ENCODE measurements at places on chromosomes 4 and X.

DNA sequence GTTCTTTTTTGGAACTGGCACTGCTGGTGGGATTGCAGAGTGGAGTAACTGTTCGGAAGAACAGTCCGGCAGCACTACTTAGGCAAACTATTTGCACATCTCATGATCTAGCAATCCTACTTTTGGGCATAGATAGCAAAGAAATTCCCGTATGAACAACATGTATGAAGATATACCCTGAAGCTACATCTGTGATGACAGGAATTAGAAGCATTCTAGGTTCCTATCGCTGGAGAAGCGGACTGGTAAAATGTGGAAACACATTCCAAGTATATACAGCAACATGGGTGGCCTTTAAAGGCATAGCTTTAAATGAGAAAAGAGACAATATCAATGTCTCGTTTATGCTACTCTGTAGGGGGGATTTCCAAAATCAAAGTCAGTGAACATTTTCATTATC, 3.1 kb downstream of the DCAF16 start:
- no peak for DNase-seq

- no peak for DNase-seq
Measured at GRCh38 chr4:142467088-142467487, 379.0 kb downstream of the INPP4B start.

DNA sequence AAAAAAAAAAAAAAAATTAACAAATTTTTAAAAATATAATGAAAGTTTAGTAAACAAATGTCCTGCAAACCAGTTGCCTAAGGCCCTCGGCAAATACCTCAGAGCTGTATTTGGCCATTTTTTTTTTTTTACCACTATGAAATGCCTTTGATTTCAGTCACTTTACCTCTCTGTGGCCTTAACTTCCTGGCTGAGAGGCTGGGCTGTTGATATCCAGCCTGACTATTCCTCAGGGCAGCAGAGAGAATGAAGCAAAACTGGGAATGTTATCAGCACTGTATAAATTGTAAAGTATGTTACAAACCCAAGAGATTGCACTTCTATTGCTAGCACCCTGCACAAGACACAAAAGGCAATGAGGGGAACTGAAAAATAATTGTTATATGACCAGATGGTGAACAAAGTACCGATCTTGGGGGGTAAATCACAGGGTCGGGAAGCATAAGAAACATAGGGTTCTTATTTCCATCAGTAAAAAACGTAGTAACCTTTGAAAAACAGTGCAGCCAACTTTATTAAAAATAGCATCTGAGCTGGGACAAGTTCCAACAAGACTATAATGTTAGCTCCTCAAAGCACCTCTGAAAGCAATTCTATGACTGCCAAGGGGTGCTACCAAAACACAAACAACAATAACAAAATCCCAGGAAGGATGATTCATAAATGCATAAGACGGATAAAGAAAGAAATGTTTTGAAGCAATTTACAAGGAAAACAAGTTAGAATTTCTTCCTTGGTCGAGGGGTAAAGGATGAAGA, 18.1 kb downstream of the USP46 start:
- no peak for DNase-seq

- DNase-seq, result peak; percentile 40
Measured at GRCh38 chrX:53089224-53089842, 4.6 kb upstream of the KANTR start.

- no peak for DNase-seq
Measured at GRCh38 chr4:177605252-177605651, 163.0 kb upstream of the AGA start.

DNA sequence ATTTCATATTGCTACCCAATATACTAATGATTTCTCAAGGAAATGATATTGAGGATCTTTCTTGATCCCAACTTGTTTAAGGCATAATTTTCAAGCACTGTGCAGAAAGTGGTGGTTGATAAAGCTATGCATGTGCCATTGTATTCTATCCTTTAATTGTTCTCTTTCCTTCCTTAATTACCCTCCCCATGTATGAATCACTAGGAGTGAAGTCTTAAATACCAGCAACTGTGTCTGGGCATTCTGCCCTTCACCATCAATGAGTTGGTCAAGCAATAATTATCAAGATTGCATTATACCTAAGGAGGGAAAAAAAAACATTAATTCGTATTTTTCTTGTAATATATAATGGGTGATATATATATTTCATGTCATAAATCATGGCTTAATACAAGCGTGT, 111.8 kb upstream of the FRMPD4 start:
- no peak for DNase-seq

DNA sequence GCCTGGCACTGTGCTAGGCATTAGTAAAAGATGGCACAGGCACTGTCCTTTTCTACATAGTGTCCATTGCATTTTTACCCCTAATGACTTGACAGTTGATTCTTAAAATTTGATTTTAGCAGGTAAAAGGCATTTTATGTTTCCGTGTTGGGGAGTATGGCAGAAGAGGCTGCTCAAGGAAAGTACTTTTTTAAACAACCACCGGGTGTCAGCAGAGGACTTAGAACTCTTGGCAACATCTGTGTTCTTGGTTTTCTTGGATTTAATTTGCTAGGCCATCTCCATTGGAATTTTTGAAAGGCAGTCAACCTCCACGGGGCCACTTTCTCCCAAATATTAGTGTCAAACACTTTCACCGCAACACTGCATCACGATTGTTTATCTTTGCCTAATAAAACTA, 102.9 kb downstream of the TSPAN7 start:
- no peak for DNase-seq

DNA sequence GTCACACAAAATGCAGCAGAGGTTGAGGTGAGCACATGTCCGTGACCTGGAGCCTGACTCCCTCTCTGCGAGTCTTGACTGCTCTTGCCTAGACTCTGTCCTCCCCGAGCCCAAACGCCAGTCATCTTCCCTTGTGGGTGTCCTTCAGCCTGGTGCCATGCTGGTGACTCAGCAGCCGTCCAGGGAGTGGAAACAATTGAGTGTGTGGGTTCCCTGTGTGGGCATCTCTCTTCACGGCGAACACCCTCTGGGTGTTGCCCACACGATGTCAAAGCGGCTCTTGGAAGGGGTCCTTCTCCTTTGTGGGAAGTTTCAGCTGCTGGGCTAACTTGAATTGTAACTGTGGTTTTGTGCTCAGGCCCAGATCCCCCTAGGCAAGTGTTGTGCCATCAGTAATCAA, 17.5 kb upstream of the MSANTD1 start:
- DNase-seq, result no peak

DNA sequence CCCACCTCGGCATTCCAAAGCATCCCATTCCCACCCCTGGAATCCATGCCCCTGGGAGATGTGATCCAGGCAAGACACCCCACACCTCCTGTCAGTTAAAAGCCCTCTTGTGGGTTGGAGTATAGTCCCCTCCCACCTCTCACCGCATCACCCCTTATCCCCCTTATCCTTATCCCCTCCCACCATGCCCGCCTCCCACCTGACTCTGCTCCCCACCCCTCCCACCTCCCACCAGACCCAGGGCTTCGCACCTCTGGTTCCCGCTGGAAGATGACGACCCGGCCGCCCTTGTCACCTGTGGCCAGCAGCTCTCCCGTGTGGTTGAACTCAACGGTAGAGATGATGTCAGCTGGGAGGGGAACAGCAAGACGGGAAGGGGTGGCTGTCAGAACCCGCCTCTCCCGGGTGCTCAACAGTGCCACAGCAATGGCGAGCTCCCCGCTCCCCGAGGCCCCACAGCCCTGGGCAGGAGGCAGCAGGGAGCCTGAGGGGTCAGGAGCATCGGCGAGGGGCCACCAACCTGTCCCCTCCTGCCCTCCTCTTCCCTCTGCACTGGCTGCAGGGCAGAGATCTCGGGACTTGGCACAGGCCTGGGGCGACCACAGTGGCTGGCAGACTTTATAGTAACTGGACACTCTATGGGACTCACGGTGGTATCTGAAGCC, 91.5 kb downstream of the PPP2R2C start:
- no peak for DNase-seq

- DNase-seq, result no peak
Measured at GRCh38 chr4:79197275-79198009, 128.4 kb downstream of the NAA11 start.

GRCh38 chrX:107576841-107577240, 51.5 kb upstream of the PRPS1 start:
- DNase-seq, result no peak

DNA sequence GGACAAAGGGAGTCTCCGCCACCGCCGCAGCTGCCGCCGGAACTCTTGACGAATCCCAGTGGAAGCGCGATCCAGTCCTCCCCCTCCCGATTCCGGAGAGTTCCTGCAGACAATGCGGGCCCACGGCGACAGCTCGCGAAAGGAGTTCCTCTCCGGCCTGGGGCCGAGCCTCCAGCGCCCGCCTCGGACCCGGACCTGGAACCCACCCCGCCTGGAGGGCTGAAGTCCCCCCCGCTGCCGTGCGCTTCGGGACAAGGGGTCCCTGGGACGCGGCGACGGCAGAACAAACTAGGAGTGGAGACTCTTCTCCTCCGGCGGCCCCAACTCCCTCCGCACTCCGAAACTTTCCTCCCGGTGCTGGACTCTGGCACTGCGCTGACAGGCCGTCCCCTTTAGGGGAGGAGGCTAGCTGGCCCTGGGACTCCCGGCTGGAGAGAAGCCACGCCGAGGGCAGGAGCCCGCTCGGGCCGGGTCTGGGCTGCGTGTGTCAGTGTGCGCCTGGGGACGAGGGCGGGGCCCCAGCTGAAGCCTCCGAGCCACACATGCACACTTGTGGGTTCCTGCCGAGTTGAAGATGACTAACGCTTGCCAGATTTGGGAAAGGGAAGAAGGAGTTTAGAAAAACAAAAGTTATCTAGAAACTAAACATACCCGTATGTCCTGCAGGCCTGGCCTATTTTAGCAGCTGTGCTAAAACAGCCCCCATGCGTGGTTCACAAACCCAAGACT, at the start of gene ANTXR2:
Gene ANTXR2 (minus strand): TSS at position 486 of the 729 bp plus-strand sequence. CDS start 669 bp downstream, outside the sequence.
- DNase-seq, result peak; percentile 94

DNA sequence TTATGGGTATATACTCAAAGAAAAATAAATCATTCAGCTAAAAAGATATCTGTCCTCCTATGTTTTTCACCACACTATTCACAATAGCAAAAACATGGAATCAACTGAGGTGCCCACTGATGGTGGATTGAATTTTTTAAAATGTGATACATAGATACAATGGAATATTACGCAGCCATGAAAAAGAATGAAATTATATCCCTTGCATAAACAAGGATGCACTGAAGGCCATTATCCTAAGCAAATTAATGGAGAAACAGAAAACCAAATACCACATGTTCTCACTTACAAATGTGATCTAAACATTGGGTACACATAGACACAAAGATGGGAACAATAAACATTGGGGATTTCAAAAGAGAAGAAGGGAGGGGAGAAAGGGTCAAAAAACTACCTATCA, 964.2 kb upstream of the IGFBP7 start:
- DNase-seq, result no peak

GRCh38 chr4:11732155-11732554, 303.5 kb upstream of the HS3ST1 start:
- no peak for DNase-seq

DNA sequence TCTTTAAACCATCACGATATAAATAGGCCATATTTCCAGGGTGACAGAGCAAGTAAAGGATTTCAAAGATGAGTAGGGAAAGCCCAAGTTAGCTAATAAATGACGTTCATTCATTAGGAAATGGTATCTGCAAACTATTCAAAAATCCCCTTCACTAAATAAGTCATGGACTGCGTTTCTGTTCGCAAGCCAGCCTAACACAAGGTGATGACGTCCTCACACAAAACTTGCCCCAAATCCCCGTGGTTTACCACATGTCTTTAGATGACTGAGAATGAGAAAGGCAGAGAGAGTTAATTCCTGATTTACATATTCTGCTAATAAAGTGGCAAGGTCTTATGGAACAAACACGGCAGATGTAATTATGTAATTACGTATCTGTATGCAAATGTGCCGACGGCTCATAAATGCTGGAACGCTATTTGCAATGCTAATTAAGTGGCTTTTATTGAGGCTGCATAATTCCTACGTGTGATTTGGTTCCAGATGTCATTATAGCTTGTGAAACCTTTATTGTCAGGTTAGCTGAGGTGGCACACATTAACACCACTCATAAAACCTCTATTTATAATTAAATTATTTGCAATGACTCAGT, 437.7 kb upstream of the FRG1 start:
- DNase-seq, result no peak

DNA sequence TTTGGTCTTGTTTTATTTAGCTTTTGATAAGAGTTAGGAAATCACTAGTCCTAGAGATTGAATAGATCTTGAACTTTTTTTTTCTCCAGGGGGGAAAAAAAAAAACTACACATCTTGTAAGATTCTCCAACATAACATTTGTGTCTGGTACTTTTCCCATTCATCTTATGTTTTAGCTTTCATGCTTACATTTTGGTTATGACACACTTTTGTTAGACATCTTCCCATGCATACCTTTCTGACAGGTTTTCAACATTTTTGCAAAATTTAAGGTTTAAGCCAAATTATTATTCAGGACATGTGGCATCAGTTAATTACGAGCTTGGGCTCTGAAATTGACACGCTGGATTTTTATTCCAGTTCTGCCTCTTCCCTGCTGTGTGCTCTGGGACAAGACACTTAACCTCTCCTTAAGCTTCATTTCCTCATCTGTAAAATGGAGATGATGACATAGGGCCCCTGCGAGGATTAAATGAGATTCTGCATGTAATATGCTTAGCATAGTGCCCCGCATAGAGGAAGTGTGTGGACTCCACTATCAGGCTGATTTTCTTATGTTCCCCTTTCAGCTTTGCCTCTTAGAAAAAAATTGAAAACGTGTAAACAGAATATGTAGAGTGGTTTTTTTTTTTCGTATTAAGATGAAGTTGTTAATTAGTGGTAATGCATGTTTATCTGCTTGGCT, 5.3 kb downstream of the KIT start:
- no peak for DNase-seq

All from left cardiac atrium (tissue), 4 donors.